ENCODE measurements at places on chromosomes 7 and 10. TPM values are rescaled to one million over a fixed set of nuclear protein-coding genes. Genes with fewer than 3 reads are reported as not detected.

SFRP4 gene
- total RNA-seq = not detected

HECW1 gene
- not detected for total RNA-seq

DNA sequence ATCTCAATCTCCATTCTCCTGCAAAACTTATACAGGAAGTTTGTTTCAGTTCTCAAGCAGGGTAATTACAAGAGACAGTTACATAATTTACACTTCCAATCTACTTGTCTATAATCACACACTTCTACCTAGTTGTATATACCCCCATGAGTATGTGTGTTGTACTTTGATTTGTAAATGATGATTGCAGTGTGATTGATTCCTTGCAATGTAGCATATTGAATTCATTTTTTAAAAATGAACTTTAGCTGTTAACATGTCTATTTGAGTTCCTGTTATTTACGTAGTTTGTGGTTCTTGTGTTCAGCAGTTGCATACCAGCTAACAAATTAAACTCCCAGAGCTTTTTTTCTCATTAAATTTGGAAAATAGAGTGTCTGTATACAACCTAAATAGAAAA, 102.5 kb upstream of the SAMD8 start:
- DNase-seq = no peak

DNA sequence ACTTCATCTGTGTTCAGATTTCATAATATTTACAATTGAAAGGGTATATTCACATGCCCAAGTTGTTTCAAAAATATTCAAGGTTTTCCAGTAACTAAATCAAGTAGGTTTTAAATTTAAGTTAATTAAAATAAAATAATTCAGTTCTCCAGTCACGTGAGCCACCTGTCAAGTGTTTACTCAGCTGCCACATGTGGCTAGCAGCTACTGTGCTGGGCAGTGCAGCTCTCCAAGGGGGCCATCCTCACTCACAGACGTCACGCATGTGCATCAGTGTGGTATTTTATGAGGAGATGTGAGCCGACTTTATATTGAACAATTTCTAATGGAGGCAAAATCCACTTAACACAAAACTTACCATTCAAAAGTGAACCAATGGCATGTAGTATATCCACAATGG, 69.7 kb upstream of the CAMK2B start:
- DNase-seq = no peak

DNA sequence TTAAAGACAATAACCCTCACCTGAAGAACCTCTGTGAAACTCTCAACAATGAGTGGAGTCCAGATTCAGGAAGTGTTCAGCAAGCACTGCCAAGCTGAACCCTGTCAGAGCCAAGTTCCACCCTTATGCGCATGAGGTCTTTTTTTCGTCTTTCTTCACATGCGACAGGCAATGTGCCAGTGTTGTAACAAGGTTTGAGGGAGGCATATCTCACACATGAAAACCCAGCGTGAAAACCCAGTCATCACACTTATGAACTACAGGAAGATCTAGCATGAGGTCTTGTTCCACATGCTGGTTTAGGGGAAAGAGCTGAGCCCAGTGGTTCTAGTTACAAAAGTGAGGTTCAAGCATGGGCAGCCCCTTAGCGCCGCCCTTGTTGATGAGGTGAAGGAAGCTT, 49.7 kb downstream of the RABGEF1 start:
- DNase-seq = peak; percentile 32

DKK1 gene
- 15.7 TPM for total RNA-seq

NPS gene
- not detected for total RNA-seq

- DNase-seq = no peak
Observed at GRCh38 chr10:4018054-4018511, 233.1 kb upstream of the KLF6 start.

DNA sequence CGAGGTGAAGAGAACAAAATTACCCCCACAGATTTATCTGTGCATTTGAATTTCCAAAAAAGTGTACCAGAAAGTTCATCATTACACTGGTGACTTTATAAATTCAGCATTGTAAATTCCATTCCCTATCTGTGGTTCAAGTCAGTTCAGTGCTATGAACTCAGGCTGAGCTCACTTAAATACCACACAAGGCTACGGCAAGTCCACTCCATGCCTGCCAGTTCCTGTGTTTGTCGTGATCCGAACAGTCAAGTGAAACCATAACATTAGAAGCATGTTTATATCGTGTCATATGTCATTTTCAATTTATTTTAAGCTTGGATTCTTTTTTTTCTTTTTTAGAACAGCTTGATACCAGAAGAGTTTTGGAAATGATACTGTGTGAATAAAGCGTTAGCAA, 14.8 kb downstream of the MBL2 start:
- DNase-seq = no peak

- DNase-seq = peak; percentile 3
Observed at GRCh38 chr7:120273476-120273975, 551 bp downstream of the KCND2 start.

ACHE gene
- total RNA-seq = 1.7 TPM

FGFR2 gene
- total RNA-seq = not detected

GRCh38 chr7:78562191-78562590, 763.6 kb downstream of the PHTF2 start:
- no peak for DNase-seq

PPIF gene
- 13.1 TPM for total RNA-seq

GRCh38 chr7:9671979-9672917, 1238.8 kb downstream of the NXPH1 start:
- no peak for DNase-seq

MINDY4 gene
- 0.40 TPM for total RNA-seq

DNA sequence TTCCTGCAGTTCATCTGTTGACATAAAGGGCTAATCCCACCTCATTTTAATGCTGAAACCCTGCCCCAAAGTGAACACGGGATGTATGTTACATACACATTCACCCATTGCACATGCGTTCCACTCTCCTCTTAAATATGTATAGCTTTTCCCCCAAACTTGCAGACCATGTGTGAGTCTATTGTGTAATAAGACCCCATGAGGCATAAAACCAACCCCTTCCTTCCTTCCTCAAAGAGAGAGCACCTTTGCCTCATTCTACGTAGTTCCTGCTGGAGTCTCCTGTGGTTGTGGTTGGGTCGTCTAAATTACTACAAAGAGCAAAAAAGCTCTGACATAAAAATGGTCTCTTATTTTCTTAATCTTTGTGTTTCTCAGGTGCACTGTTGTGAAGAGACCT, 345.7 kb upstream of the KLF6 start:
- DNase-seq = peak; percentile 63

SAP25 gene
- total RNA-seq = not detected

ADIRF gene
- 10.1 TPM for total RNA-seq

All from lung microvascular endothelial cell (primary cell).